ENCODE measurements at places on chromosomes 6 and 20.

- DNase-seq, result no peak
Measured at GRCh38 chr6:150897400-150897943, 32.0 kb downstream of the MTHFD1L start.

GRCh38 chr20:45975686-45976085, 3.7 kb upstream of the ZNF335 start:
- DNase-seq, result no peak

DNA sequence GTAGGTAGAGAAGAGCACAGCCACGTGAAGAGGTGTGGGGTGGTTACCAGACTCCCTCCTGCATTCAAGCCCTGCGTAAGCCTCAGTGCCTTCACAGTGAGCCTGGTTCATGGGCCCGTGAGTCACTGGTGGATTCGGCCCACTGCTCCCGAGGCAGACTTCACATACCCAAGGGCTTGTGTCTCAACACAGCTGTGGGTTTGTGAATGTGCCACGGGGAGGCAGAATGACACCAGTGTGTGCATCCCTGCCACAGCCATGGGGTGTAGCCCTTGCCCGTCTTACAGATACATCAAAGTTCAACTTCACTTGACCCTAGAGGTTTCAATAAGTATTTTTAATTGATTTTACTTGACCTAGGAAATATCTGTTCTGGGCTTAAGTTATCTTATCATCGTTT, 108.5 kb downstream of the MAP3K4 start:
- DNase-seq, result no peak

GRCh38 chr6:69801711-69802110, 4.9 kb upstream of the LMBRD1 start:
- no peak for DNase-seq

- DNase-seq, result no peak
Measured at GRCh38 chr6:32819729-32820128, 2.9 kb upstream of the HLA-DOB start.

DNA sequence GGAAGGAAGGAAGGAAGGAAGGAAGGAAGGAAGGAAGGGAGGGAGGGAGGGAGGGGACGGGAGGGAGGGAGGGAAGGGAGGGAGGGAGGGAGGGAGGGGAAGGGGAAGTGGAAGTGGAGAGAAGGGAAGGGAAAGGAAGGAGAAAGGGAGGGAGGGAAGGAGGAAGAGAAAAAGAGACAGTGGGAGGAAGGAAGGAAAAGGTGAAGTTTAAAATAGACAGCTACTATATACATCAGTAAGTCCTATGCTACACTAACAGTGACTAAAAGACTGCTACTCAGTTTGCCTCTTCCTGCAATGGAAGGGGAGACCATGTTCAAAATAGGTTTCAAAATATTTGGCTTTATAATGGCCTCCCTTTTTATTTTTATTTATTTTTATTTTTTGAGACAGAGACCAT, 22.5 kb downstream of the MAP3K5 start:
- DNase-seq, result no peak

DNA sequence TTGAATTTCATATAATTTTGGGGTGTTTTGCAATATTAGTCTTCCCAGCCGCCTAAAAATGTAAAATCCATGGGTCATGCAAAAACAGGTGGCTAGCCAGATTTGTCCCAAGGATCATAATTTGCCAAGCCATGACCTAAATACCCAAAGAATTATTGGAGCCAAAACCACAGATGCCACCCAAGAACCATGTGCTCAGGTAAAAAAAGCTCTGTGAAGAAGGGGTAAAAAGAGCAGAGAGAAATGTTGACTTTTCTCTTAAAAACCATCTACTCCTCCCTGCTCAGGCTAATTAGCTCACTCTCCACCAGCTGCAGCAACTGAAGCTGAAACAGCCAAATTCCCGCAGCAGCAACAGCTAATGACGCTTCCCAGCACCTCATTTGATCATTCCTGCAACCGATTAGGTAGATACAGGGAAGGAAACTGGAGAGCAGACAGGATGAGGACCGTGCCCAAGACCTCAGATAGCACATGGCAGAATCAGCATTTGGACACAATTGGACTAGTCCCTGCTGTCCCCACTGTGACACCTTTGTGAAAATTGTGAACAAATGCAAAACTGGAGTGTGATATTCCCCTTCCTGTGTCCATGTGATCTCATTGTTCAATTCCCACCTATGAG, 107.9 kb upstream of the NXT1 start:
- no peak for DNase-seq

DNA sequence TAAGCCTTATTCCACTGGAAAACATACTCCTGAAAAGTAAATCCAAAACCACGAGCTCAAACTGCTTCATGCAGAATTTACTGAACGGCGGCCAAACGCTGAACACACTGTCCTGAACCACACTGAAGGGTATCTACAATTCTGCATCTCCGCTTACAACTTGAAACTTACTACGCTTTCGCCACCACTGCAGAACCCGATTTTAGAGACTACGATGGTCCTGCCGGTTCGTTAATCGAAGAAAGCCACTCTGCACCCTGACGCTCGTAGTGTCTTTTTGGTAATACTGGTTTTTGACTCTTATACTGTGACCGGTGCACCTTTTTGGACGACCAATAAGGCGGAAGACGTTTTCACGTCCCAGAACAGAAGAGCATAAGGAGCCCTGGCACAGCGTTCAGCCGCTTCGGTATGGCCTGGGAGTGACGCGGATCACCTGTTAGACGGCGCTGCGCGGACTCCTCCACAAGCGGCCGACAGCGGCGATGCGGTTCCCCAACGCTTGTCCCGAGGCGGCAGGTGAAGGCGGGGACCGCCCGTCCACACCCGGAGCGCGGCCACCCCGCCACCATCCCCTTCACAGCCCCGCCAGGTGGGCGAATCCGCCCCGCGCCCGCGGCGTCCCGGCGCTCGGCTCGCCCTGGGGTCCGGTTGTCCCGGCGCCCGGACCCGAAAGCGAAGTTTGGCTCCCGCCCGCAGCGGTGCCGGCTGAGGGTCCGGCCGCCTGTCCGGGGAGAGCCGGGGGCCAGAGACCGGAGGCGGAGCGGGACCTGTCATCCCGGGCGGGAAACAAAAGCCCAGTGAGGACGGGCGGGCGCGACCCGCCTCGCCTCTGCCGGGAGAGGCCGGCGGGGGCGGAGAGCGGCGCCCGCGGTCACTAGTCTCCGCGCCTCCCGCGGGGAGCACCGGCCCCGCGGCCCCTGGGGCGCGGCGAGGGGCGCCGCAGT, 784 bp downstream of the FKBP5 start:
- peak; percentile 25 for DNase-seq

- no peak for DNase-seq
Measured at GRCh38 chr6:24441599-24441904, 38.8 kb downstream of the MRS2 start.

GRCh38 chr6:14354919-14355572, 237.5 kb downstream of the CD83 start:
- no peak for DNase-seq

- no peak for DNase-seq
Measured at GRCh38 chr6:136086686-136087085, 163.4 kb downstream of the MTFR2 start.
